Left hindlimb (tissue), 1 donor: ENCODE measurements at places on chromosomes 12 and 14.

- DNase-seq = no peak
Measured at GRCh38 chr12:112126911-112127310, 1.6 kb downstream of the TRAFD1 start.

- no peak for DNase-seq
Measured at GRCh38 chr12:8699714-8700113, 1.9 kb downstream of the RIMKLB start.

- DNase-seq = no peak
Measured at GRCh38 chr12:108125073-108125472, 4.0 kb upstream of the WSCD2 start.

DNA sequence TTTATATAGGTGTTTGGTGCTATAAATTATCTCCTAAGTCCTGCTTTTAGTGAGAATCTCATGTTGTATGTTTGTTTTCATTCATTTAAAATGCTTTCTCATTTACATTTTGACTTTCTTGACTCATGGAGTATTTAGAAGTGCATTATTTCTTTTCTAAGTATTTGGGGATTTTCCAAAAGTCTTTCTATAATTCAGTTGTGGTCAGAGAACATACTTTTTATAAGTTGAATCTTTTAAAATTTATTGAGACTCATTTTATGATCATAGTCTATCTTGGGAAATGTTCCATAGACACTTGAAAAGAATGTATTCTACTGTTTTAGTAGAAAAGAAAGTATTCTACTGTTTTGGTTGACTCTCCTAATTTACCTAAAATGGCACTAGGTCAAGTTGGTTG is 168.2 kb downstream of the AKAP6 start:
- DNase-seq = no peak

- no peak for DNase-seq
Measured at GRCh38 chr14:50874757-50875156, 2.9 kb downstream of the ABHD12B start.

- no peak for DNase-seq
Measured at GRCh38 chr14:96055753-96056508, 16.8 kb downstream of the C14orf132 start.
